Posterior vena cava (tissue), 2 donors: ENCODE measurements at places on chromosomes 1 and 21.

DNA sequence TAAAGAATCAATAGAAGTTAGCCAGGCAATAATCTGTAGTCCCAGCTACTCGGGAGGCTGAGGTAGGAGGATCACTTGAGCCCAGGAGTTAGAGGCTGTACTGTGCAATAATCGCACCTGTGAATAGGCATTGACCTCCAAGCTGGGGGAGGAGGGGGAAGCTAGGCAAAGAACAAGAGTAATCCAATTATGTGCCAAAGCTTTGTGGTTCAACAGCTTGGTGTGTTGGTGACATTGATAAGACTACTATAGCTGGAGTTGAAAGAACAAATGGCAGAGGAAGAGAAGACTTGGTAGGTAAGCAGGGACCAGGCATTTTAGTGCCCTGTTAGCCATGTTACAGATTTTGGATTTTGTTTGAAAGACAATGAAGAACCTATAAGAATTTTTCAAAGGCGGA lies 2.1 kb upstream of the TMCO2 start:
- DNase-seq, result no peak

- DNase-seq, result no peak
Measured at GRCh38 chr1:223712850-223713474, 623 bp downstream of the CAPN2 start.

DNA sequence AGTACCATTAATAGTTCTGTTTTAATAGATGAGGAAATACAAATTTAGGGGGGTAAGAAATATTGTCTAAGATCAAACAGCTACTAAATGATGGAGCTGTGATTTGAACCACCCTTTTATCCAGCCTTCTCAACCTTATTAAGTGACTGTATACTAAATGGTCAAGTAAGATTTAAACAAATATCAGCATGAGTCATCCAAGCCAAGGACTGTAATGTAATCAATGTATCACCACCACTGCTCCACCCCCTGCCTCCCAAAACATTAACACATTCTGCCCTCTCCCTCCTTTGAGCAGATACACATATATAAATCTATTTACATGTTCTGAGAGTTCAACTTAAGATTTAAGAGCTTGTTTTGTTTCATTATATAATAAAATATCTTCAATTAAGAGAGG lies 58.9 kb downstream of the LRRC40 start:
- no peak for DNase-seq

- DNase-seq, result no peak
Measured at GRCh38 chr1:177423090-177423489, 252.3 kb downstream of the BRINP2 start.

GRCh38 chr1:59013276-59013927 lies 229.6 kb upstream of the JUN start:
- DNase-seq, result no peak

DNA sequence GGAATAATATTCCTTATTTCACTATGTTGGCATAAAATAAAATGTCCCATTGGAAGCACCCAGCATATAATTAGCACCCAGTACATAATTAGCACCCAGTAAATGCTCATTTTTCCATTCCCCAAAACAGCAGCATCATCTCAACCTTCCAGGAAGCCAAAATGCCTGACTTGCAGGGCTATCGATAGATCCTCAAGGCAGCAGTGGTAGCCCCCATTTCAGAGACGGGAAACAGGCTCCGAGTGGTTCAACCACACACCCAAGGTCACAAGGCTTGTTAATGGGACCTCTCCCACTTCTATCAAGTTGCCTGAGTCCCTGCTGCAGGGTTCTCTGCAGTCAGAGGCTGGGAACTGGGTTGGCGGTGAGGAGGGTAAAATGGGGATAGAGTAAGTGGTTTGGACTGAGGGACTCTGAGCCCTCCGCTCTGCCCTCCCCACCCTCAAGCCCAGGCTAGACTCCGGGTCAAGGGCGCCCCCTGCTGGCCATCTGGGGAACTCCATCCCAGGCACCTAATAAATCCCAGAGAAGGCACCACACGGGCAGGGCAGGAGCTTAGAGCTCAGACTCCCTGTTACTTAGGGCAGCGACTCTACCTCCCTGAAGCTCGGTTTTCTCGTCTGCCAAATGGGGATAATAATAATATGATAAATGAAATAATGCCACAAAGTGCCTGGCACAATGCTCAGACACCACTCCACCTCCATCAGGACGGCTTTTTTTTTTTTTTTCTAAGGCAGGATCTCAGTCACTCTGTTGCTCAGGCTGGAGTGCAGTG lies 21.9 kb upstream of the LAPTM5 start:
- DNase-seq, result peak; percentile 95

- no peak for DNase-seq
Measured at GRCh38 chr1:58447886-58448285, 98.6 kb downstream of the OMA1 start.

GRCh38 chr1:114558544-114558943 lies 22.9 kb downstream of the BCAS2 start:
- no peak for DNase-seq

DNA sequence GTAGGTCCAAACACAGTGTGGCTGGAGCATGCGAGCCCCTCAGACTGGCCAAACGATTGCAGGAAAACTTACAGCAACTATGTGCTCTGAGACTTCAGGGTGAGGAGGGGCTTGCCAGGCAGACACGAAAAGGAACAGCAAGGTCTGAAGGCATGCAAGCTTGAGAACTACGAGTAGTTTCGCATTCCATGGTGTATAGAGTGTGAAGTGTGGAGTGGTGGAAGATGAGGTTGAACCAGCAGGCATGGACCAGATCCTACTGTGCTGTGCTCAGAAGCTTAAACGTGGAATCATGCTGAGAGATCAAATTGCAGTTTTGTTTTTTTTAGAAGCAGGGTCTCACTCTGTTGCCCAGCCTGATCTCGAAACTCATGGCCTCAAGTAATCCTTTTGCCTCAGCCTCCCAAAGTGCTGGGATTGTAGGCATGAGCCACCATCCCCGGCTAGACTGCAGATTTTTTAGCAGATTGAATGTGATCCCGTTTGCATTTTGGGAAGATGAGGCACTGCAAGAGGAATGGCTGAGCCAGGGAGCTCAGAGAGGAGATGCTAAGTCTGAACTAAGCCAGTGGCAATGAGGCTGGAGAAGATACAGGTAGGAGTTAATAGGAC lies 5.1 kb upstream of the TFAP2E start:
- peak; percentile 11 for DNase-seq

DNA sequence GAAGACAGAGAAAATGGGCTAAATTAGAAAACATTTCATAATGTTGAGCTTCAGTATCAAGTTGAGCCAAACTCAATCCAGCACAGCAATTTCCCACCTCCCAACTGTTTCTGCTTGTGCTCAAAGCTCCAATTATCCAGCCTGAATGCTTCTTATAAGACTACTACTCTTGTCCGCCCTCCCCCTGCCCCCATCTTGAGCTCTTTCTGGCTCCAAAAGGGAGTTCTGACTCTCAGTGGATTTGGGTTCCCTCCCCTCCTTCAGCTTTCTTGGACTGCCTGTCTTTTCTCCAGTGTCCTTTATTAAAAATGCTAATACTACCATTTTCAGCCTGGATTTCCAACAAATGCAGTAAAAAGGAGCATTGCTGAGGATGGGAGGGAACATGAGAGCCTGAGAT lies 174.8 kb downstream of the ASTN1 start:
- no peak for DNase-seq

- DNase-seq, result no peak
Measured at GRCh38 chr1:111903871-111904449, 85.5 kb downstream of the KCND3 start.

DNA sequence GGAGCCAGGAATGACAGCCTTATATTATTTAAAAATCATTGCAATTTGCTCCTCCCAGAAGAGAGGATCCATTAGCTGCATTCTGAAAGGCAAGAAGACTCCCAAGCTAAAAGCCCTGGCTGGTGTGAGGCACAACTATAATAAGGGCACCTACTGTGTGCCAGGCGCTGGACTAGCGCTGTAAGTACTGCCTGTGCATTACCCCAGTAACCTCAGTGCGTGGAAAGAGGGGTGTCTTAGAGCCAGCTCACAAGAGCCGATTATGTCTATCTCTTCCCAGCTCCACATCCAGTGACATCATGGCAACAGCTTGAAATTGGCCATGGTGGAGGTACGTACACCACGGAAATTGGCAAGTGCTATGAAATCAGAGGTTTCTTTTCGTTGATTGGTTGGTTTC lies 141.7 kb upstream of the IRF2BP2 start:
- DNase-seq, result no peak
